Stimulated activated CD8-positive, alpha-beta memory T cell treated with anti-CD3 and anti-CD28 coated beads, Interleukin-2, amount 100 ng/mL, for 1 hour (primary cell): ENCODE measurements at places on chromosomes 3 and 15.

GRCh38 chr15:72042054-72042453 is 75.9 kb downstream of the MYO9A start:
- no peak for DNase-seq

- no peak for DNase-seq
These were observed 20.2 kb upstream of the GCNT3 start for GRCh38 chr15:59591356-59591755.

GRCh38 chr3:187125319-187126031 is 13.8 kb downstream of the RPL39L start:
- DNase-seq: no peak

DNA sequence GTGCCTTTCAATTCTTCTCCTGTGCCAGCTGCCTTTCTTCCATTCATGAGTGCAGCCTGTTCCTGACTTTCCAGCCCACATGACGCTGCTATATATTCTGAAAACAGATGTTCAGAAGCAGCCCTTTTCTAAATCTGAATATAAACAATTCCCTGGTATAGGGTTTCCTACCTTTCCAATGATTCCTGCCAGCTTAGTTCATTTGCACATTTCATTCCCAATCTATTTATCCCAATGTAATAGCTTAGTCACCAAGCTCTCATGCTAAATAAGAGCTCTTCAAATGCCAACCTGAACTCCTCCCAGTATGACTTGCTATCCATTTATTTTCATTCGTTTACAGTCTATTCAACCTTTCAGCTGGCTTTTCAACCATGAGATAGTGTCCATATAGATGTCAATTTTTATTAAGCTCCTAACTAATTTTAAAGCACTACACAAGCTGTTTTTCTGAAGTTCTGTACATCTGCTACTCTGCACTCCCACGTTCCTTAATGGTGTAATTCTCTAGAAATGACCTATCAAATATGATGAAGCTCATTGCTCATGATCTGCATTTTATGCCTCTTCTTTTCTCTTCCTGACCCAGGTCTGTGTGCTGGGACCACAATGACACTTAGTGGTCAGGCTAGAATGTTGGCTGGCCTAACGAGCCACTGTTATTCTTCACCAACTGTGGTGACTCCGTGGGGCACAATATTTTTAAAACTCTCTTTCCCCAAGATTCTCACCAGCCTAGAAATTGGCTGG is 605.0 kb upstream of the TBL1XR1 start:
- DNase-seq: no peak

DNA sequence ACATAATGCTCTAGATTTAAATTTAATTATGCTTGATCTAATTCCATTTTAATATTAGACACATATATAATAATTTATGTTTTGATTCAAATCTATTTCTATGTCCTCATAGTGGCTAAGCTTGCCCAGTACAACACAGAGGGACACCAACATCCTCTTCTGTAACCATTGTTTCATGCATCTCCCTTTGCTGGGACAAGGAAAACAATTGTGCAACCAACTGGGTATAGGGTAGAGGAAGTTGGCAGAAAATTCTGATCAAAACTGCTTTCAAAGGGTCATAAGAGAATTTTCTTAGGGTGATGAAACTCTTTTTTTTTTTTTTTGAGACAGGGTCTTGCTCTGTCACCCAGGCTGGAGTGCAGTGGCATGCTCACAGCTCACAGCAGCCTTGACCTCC is 121.4 kb upstream of the SGO1 start:
- no peak for DNase-seq

DNA sequence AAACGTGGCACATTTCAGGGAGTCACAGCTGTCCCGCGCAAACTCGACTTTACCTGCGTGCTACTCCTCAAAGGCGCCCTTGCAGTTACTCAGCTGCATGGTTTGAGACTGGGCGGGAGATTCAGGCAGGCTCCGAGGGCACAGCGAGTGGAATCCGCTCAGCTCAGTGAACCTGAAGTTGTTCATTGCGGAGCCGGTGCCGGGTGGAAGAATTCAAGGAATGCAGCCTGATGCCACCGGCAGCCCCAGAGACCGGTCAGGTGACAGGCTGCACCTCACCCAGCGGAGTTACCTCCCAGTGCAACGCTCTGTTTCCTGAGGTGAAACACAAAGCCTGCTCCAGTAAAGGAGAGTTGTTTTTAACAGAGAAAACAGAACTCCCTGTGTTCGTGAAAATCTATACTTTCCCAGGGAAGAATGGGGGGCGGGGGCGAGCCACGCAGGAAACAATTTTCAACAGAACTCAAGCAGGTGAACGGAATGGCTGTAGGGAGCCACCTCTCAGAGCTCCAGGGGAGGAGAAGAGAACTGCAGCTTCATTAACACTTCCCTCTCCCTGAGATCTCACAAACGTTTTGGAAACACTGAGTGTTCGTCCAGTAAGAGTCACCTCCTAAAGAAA is 3.8 kb downstream of the VEPH1 start:
- no peak for DNase-seq

- no peak for DNase-seq
These were observed 76.2 kb upstream of the LARS2 start for GRCh38 chr3:45311953-45312801.

DNA sequence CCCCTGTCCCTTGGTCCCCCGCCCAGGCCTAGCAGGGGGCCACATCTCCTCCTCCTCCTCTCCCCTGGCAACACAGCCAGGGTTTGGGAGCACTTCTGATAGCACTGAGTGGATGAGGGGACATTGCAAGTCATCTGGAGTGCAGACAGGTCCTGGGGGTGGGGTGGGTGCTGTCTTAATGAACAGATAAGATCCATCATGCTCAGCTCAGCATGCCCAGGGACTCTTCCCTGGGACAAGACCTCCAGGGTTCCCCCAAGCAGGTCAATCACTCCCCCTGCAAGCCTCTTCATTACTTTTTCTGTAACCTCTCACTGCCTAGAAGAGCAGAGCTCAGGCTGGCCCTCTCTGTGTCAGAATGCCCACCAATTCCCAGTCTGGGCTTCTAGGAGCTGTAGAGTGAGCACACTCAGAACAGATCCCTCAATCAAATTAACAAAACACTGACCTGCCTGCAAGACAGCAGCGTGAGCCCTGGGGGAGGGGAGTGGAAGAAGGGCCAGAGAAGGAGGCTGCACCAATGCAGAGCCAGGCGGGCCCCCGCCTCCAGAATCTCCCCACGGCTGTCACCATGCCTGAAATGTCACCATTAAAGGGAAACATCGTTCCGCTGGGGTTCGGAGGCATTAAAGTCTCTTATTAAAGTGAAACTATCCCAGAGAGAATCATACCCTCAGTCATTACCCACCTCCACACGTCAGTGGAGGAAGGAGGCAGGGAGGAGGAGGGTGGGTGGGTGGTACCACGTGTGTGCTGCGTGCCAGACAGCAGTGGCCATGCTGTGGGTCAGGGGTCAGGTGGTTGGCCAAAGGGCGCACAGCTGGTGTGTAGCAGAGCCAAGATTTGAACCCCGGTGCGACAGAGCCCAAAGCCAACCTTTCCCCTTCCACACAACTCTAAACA is 114.7 kb upstream of the LINGO1 start:
- DNase-seq: no peak

DNA sequence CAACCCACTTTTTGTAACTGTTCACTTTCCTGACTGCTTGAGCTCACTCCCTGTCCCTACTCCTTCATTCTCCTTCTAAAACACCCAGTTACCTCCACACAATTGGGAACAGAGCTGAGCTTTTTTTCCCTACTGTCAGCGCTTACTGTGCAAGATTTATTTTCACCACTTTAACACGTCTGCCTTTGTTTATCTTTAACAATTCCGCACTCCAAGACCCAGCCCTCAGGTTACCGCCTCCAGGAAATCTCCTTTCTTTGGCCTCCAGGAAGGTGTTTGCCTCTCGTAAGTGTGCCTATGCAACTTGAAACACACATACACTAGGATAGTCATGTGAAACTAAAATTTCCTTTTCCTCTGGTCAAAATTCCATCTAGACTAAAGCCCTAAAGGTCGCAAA is 271.9 kb upstream of the TPRG1 start:
- no peak for DNase-seq

DNA sequence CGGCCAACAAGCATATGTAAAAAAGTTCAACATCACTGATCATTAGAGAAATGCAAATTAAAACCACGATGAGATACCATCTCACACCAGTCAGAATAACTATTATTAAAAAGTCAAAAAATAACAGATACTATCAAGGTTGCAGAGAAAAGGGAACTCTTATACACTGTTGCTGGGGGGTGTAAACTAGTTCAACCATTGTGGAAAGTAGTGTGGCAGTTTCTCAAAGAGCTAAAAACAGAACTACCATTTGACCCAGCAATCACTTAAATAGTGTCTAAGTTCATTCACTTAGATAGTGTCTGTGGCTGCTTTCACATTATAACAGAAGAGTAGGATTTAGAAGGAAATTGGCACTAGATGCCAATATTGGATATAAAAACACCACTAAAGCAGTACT is 49.7 kb downstream of the CGGBP1 start:
- no peak for DNase-seq

DNA sequence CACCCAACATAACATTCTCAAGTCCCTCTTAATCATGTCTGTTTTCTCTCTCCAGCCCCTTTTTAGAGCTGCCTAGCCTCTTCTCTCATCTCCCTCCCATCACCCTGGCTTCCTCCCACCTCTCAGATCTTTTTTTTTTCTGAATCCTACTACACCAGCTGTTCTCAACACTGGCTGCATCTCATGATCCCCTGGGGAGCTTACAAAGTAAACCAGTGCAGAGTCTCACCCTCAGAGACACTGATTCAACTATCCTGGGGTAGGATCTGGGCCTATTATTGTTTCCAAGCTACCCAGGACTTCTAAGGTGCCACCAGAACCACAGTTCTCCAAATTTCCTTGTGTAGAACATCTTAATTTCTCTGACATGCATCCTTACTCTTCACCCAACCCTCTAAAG is 50.3 kb upstream of the ACAN start:
- DNase-seq: no peak
